ENCODE measurements at places on chromosomes 3 and 15. TPM values are rescaled to one million over a fixed set of nuclear protein-coding genes. Genes with fewer than 3 reads are reported as not detected.
A peak's percentile ranks its signal among the peaks of the same experiment; 100 is the strongest.

Gene CNTN6
- not detected for total RNA-seq

Gene ADAMTS9
- 3.1 TPM for total RNA-seq

Gene NEK4
- total RNA-seq: 17.7 TPM

DNA sequence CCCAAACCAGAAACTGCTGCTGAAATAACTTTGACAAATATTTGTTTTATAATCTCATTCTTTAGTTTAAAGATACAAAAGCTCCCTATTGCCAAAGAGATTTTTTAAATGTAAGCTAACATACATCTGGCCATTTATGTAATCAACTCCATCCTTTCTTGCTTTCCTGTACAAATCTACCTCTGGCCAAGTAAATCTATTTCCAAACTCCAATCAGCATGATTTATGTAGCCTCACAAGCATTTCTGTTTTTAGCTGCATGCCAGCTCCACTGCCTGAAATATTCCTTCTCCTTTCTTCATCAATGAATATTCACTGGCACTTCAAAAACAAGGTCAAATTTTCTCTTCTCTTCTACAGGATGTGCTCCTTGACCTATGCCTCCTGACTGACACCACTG, 80.0 kb downstream of the SHOX2 start:
- DNase-seq: no peak

DNA sequence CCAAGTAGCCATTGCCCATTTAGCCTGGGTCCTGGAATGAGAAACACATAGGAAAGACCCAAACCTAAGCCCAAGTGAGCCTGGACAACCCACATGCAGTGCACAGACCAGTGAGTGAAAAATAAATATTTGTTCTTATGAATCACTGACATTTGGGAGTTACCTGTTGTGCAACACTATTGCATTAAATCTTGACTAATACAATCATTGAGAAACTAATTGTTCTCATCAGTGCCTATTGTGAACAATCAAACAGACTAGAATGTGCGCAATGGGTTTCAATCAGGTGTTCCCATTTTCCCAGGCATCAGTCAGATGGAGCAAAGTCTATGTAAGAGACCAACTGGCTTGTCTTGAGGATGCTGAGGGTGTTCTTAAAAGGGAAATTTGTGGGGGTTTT, 54.7 kb upstream of the CNOT10 start:
- no peak for DNase-seq

DNA sequence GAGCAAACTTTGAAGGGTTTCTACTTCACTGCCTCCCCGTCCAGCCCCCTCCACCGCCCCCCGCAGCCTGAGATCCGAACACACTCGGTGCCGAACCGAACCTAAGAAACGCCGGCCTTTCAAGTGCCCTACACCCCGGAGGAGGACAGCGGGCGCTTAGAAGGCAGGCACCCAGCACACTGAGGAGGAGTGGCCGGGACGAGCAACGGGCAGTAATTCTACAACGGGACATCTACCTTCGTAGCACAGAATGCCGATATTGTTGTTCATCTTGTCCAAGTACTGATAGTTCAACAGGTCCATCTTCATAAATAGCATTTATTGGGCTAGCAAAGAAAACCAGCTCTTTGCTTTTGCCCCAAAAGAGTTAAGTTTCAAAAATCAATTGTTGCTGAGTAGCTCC, 513 bp downstream of the VGLL4 start:
- peak; percentile 62 for DNase-seq

DNA sequence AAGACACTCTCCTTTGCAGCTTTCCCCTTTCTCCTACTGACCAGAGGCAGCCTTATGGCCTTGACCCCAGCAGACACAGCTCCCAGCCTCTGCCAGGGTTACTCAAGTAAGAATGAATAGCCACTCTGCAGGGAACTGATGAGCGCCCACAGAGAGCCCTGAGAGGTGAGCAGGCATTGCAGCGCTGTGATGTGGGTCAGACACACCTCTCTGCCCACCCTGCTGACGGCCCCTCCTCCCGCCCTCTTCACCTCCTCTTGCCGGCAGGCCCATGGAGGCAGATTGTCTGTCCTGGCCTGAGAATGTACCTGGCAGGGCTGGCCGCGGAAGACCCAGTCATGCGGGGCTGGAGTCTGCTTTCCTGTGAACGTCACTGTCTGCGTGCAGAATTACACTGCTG, 512.6 kb upstream of the PPP2R3A start:
- DNase-seq: no peak

DNA sequence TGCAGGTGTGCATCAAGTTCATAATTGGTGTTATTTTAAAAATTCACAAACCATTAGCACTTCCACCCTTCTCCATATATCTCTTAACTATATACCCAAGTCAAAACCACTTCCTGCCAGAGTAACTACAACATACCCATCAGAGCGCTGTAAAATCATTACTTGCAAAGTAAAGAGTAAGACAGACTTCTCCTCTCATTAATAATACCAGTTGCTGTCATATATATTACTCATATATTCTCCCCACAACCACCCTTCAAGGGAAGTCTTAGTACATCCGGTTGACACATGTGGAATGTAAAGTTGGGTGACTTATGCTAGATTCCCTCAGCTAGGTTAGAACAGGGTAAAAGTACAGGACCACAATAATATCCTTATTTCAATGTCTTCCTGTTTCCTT, 5.6 kb downstream of the TERC start:
- peak; percentile 26 for DNase-seq

DNA sequence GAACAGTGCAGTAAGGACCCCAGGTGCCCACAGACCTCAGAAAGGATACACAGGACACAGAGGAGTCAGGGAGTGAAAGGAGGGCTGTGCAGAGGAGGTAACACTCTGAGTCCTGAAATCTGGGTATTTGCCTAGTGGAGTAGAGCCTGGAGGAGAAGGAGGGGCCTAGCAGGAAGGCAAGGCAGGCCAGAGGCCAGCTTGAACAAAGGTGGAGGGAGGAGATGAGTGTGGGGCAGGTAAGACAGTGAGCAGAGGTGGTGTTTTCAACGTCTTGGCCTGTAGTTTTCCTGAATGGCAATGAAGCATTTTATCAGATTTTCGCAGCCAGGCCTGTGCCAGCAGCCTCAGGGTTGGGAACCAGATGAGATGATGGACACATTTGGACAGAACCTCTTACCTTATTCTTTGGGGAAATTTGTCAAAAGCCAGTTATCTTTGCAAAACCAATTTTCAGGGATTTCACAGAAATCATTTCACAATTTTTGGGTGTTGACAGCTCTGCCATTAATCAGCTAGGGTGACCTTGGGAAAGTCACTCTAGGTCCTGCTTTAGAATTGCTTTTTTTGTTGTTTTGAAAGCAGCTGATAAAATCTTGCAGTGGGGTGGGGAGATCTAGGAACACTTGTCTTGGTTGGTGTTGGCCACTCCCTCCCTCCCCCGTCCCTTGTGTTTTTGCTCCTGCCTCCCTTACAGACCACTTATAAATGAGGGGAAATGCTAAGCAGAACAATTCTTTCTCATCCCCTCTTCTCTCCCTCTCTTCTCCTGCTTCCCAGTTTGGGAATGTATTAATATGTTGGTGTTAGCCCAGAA, 38.4 kb downstream of the SPSB4 start:
- no peak for DNase-seq
